ENCODE measurements at places on chromosomes 16 and 17.
A peak's percentile ranks its signal among the peaks of the same experiment; 100 is the strongest.

GRCh38 chr17:77916264-77916663, 42.2 kb upstream of the TNRC6C start:
- no peak for DNase-seq

GRCh38 chr17:62787366-62787765, 20.7 kb downstream of the MARCHF10 start:
- DNase-seq: no peak

DNA sequence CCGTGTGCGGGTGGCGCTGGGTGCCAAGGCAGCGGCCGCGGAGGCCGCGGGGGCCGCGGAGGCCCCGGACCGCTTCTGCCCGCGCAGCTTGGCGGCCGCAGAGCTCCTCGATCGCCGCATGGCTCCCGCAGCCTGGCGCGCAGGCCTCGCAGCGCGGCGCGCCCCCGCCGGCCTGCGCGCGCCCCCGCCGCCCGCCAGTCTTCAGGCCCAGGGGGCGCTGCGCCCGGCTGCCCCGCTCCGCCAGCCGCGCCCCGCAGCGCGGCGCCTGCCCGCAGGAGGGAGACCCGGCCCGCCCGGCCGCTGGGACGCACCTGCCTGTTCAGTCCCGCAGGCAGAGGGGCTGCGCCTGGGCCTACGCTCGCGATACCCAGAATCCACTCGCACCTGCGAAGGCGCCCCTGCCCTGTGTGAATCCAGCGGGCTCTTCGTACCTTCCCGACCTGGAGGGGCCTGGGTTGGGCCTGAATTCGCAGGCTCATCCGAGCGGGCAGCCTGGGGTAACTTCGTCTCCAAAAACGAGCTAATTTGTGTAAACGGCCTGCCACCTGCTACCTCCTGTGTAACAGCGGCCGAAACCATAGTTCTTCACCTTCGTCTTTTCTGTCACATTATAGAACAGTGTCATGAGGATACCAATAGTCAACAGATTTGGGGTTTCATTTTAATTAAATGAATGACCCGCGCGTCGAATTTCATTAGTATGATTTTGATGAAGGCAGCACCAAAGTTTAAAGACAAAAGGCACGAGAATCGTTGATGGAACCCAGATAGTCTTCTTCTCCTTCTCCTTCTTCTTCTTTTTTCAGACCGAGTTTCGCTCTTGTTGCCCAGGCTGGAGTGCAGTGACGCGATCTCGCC, at the start of gene CENPV:
Gene CENPV (minus strand): TSS at position 153 of the 858 bp plus-strand sequence. CDS start 33 bp downstream, at position 120.
- DNase-seq: peak; percentile 71

DNA sequence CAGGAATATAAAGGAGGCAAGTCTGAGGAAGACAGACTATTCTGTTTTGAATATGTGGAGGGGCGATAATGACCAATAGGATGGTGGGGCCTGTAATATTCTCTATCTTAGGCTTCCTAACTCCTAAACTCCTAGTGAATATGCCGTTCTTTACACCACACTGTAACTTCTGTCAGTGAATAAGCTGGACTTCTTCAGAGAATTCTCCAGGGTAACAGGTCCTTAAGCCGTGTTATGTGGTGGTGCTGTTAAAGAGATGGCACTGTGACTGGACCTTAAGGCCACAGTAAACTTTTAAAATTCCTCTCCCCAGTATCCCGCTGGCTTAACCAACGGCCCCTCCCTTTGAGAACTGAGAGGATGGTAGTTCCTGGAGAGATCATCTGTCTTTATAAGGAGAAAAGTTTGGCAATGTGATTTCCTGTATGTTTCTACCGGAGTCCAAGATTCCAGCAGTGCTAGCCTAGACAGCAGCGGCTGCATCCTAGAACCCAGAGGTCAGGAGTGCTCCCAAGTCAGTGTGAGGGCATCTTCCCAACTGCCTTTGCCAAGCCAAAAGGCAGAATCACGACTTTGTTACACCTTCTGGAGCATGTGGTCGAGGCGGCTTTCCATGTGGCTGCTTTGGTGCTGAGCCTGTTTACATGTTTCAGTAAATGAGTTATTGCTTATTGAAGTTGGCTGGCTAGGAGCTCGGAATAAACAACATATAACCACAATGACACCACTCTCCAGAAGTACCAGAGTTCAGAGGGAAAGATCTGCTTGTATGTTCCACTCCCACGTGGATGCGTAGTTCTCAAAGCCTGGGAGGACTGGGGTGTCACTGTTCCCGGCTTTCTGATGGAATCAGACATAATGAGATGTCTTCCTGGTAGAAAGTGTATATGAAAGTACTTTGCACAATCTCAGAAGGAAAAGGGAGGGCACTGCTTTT, 41.0 kb downstream of the TUBD1 start:
- DNase-seq: no peak

DNA sequence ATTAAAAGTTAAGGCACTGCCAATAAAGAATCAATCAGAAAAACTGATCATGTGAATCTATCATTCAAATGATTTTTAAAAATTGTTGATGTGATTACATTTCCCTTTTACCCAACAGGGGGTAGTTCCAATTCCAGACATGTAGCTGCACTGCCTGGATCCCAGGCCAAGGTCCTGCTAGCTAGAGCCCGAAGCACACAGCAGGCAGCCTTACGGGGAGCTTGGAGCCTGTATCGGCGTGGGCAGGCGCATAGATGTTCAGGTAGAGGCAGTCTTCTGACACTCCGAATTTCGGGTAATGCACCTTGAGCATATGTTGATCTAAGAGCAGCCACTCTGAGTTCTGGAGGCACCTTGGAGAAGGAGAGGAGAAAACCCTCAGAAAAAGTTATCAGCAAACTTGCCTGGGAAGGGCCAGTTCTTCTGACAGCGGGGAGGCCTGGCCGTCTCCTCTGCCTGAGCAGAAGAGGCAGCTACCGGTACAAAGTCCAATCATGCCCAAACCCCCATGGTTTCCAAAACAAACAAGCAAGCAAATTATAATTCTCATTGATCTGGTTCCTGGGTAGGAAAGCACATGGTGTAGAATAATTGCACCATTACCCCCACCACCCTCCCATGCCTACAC, 3.6 kb downstream of the CES5A start:
- no peak for DNase-seq

DNA sequence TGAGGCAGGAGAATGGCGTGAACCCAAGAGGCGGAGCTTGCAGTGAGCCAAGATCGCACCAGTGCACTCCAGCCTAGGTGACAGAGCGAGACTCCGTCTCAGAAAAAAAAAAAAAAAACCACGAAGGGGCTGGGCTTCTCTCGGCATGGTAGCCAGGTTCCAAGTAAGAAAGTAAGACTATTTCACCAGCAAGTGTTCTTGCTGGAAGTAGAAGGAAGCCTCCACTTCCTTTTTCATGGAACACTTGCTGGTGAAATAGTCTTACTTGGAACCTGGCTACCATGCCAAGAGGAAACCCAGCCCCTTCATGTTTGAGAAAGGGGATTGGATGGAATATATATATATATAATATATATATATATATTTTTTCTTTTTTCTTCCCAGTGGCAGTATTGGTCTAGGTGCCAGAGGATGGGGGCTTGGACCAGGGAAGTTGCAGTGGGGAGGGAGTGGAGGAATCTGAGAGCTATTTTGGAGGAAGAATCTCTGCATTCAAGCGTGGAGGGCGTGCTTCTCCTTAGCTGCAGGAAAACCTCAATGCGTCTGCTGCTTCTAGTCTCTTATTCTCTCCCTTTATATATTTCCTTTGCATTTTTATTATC, 7.2 kb upstream of the N4BP1 start:
- DNase-seq: no peak

DNA sequence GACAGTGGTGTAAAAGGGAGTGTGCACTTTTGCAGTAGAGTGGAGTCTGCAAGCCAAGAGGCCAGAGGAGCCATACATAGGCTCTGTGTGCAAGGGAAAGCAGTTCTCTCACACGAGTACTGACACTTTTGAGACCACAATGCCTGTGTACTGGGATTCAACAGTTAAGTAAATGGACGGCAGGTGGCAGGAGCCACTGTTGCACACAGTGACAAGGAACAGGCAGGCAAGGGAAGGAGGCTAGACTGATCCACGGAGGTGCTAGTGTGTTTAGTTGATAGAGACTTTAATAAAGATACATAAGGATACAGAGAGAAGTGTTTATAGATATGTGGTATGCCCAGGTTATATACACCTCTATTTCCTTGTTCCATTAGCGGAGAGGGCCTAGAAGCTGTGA, 67.0 kb downstream of the MPRIP start:
- DNase-seq: no peak

- DNase-seq: no peak
Measured at GRCh38 chr17:81338274-81339190, 43.4 kb upstream of the SLC38A10 start.

DNA sequence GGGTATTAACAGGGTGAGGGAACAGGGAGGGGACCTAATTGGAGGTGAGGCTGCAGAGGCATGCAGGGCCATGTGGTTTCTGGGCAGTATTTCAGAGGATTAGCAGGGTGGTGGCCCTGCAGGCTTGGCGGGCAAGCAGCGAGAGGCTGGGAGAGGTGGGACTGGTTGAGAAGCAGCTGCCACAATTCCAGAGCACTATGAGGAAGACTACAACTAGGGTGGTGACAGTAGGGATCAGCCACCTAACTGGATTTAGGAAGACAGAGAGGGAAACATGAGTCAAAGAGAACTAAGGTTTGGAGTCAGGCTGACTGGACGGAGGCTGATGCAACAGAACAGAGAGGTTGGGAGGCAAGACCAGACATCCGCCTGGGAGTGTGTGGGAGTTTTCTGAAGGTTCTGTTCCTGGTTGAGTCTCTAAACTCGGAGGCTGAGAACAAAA, 12.3 kb downstream of the ALOXE3 start:
- DNase-seq: no peak

DNA sequence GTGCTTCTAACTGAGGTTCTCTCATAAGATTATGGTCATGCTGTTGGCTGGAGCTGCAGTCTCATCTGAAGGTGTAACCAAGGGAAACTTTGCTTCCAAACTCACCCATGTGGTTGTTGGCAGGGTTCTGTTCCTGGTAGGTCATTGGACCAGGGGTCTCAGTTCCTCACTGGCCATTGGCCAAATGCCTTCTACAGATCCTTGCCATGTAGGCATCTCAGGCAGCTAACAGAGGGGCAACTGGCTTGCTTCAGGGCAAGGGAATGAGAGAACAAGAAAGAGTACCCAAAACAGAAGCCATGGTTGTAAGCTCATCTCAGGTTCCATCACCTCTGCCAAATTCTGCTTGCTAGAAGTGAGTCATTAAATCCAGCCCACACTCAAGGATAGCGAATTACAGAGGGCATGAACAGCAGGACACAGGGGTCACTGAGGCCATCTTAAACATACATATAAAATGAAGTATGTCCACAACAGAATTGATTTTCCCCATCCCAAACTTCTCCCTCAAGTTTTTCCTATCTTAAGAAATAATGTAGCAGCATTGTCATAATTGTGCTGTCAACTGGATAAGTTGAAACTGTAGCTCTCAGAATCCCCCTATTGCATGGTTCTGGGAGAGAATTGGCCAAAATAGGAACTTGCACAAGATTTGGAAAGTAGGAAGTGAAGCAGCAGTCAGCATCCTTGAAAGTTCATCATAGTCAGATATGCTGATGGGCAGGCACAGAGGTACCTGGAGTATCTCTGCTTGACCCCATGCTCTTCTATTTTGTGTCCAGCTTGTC, 42.4 kb upstream of the CES5A start:
- DNase-seq: no peak

DNA sequence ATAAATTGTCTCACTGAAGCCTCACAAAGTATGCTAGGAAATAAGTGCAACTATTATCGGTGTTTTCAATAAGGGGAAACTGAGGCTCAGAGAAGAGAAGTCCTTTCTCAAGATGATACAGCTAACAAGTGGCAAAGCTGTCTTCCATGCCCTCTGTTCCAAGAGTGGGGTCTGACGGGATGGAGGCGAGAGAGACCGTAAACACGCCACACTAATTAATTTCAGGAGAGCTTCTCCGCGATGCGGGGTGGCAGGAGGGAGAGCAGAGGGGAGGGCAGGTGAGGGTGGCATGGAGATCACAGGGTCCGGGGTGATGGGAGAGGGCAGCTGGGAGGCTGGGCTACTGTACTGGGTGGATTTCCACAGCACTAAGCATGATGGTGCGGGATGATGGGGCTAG, 80.3 kb downstream of the MYH11 start:
- DNase-seq: no peak

GRCh38 chr17:50096092-50096491, 941 bp downstream of the PDK2 start:
- DNase-seq: no peak

DNA sequence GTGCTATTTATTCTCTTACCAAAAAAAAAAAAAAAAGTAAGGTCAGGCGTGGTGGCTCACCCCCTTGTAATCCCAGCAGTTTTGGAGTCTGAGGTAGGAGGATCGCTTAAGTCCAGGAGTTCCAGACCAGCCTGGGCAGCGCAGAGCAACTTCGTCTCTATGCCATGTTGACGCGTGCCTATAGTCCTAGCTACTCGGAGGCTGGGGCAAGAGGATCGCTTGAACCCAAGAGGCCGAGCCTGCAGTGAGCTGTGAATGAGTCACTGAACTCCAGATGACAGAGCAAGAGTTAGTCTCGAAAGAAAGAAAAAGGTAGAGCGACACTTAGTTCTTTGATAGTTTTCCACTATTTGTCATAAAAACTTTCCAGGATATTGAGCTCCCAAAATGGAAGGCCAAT, 1.4 kb upstream of the TENT4B start:
- DNase-seq: peak; percentile 23

GRCh38 chr17:34503528-34504195, 75.7 kb upstream of the TMEM132E start:
- DNase-seq: no peak

DNA sequence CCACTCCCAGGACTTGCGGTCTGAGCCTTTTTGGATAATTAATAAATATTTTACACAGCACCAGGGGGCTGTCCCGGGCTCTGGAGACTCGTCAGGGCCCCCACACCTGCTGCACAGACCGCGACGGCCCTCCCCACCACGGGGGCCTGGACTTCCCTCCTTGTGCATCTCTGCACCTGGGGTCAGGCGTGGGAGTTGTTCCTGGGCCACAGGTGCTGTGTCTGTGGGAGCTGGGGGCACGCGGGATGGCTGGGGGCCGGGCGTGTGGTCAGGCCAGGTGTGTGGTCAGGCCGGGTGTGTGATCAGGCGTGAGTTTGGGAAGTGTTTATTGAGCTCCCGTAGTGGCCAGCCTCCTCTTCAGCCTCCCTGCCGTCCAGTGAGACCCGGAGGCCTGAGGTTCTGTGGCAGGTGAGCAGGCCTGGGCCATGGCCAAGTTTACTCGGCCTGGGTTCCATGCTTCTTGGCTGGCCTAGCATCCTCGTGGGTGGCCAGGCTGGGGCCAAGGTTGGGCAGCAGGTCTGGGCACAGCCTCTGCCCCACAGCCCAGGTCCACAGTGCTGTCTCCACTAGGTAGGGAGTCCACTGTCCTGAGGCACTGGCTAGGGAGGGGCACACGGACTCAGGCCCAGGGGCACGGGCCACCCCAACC, 1.9 kb upstream of the STUB1 start:
- no peak for DNase-seq

DNA sequence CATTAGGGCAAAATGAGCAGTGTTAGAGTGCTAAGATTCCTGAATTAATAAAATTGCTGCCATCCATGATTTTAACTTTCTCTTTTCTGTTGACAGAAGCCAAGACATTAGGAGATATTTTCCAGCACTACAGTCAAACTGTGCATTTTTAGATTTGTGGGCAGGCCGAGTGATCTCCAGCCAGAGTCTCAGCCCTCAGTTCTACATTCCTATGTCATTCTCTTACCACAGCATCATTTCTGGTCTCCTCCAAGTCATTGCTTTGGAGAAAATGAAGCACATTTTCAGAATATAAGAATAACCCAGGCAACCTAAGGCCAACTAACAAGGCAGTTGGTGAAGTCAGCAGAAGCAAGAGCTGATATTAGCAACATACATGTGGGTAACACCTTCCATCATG, 74.6 kb upstream of the NUDT7 start:
- DNase-seq: no peak

Measured in activated CD8-positive, alpha-beta memory T cell treated with anti-CD3 and anti-CD28 coated beads, Interleukin-2, amount 50 U/mL, for 4 hours (primary cell).